ENCODE measurements at places on chromosomes 3 and 15.

DNA sequence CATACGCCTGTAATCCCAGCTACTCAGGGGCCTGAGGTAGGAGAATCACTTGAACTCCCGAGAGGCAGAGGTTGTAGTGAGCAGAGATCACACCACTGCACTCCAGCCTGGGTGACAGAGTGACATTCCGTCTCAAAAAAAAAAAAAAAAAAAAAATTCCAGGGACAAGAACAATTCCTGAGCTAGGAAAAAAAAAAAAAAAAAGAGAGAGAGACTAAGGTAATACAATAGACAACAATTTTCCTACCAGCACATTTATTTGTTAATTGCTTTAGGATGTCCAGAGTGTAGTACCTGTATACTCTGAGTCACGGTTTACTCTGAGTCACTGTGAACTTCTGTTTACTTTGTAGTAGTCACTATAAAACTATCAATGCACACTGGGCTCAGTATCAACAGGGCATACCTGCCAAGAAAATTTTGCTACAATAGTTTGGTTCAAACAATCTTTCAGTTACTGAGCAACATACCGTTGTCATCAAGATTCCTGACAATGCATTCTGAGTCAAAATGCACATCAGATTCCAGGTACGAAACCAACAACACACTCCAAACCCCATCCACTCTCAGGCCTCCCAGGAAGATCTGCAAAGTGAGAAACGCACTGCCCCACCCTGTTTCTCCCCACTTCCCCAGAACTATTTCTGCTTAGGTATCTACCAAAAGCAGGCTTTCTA, 28.3 kb downstream of the IGF2BP2 start:
- no peak for DNase-seq

GRCh38 chr3:150371741-150372254, 36.3 kb upstream of the TSC22D2 start:
- DNase-seq: no peak

- no peak for DNase-seq
Observed at GRCh38 chr15:82036461-82036860, 9.4 kb downstream of the MEX3B start.

DNA sequence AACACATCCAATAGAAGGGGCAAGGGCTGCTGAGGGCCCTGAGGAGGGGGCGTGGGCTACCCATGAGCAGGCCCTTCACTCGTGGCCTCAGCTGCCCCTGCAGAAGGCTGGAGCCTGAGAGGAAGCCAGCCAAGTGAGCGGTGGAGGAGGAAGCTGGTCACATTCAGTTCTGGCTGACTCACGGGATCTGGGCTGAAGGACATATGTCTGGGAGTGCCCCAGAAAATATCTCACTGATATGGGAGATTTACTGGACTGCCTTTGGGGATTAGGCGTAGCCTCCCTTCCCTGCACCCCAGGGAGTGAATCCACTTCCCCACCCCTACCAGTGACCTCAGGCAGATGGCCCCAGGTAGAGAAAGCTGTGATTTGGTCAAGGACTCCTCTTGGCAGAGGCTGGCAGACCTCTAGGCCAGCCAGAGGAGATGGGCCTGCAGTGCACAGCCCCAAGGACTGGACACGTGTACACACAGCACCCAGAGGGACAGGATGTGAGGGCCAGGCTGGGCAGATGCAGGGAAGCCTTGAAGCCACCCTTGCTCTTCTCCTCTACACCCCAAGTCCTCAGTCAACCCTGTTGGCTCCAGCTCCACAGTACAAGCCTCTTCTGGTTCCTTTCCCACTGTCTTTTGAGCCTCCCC, 14.2 kb upstream of the ANKDD1A start:
- DNase-seq: no peak

- no peak for DNase-seq
Observed at GRCh38 chr3:123286308-123287023, 84.7 kb downstream of the SEC22A start.

DNA sequence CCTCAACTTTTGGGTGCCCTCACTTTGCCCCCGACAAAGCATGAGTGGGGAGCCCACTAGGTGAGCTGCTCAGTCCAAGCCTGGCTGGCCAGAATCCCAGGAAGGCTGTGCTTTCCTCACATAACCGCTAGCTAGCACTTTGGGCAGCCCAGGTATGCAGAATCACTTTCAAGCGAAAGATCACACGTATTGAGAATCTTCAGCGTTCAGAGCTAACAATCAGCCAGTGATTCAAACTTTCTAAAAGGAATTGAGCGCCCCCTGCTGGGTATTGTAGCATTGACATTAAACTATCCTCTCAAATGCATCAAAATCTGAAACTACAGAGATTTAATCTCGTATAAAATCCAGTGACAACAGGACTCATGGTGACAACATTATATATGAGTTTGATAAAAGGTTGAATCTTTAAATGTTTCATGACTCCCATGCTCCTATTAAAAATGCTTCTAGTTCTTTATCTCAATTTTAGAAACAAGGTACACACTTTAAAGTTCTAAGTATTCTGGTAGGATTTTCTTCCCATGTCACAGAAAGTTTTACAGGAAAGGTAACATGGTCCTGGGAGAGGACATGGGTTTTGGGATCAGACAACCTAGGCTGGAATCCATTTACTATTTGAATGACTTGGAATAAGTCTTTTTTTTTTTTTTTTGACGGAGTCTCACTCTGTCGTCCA, 11.8 kb downstream of the ANAPC13 start:
- peak; percentile 42 for DNase-seq

DNA sequence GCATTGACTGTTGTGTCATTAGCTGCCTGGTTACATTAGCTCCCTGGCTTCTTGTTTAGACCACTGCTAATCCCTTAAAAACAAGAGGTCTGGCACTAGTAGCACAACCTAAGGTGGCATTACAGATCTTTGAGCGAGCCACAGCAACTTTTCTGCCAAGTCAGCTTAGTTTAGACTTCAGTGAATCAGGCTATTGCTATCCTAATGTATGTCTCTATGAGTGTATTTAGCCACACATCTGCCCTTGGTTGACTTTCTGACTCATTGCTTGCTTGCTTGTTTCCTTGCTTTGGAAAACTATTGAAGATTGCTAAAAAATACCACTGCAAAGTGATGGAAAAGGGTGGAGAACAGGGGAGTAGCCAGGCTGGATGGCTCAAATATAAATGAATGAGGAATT, 50.2 kb downstream of the CHP1 start:
- no peak for DNase-seq

DNA sequence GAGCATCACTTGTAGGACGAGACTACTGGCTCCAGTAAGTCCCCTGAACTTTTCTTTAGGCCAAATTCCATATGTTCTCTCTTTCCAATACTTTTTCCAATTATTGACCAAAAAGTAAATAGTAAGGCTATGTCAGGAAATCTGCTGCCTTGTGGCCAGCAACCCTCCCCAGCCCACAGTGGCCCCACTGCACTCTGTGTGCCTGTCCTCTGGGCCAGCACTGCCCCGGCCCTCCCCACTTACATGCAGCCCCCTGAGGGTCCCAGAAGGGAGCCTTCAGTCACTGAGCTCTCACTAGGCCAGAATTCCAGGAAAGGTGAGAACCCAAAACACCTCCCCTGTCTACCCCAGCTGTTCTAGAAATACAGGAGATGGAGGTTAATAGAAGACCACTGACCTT, 21.3 kb upstream of the ALDH1A3 start:
- DNase-seq: no peak

DNA sequence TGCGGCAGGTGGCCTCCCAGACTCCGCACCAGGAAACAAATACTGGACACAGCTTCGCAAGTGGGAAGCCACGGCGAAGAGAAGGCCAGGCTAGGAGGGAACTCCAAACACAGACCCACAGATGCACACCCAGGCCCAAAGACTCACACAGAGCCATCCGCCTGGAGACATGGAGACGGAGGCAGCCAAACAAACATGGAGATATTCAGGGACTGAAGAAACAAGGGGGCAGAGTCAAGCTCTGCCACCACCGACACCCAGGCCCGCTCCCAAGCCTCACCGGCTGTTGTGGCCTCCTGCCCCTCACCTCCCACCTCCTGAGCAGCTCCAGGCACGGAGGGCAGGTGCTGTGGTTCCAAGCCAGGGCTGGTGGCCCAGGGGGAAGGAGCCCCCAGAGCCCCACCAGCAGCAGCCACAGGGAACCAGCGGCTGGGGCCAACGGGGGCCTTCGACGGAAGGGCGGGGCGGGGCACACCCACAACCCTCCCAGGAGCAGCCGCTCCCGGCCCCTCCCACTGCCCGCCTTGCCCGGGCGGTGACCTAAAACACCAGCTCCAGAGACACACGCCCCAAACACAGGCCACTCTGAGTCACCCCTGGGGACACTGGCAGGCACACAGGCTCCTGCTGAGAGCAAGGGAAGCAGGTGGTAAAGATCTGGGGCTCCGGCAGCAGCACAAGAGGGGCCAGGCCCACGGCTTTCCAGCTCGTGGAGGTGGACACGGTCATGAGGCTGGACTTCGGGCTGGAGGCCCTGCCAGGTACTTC, 31.9 kb downstream of the TNK2 start:
- DNase-seq: no peak

GRCh38 chr3:64291345-64291744, 66.1 kb upstream of the PRICKLE2 start:
- no peak for DNase-seq

GRCh38 chr15:40439461-40439959, 1.2 kb upstream of the BAHD1 start:
- no peak for DNase-seq

DNA sequence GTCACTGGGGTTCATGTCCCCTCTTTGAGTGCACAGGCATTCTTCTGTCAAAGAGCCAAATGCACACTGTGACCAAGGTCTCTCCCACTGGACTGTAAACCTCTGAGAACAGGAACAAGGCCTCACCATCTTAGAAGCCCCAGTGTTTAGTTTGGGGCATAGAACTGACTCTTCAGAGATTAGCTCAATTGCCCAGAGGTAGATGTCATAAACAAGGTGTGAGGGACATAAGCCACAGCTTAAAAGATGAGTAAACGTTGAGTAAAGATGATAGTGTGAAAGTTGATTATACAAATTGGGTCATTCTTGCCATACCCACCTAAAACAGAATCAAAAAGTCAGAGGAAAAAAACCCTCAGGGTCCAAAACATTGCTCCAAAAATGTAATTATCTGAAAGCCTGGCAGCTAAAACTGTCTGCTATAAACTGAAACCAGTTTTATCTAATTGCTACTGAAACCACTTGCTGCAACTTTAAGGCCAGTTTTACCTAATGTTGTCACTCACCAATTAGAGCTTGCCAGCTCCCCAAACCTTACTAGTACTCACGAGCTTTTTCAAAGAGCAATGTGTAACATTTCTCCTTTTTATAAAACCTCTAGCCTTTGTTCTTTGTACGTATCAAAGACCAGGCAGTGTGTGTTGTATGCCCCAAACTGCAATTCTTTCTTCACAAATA, 415.2 kb downstream of the RAP2B start:
- DNase-seq: no peak

All from stimulated activated CD8-positive, alpha-beta memory T cell treated with anti-CD3 and anti-CD28 coated beads, Interleukin-7, amount 100 ng/mL, for 1 hour (primary cell).